ENCODE measurements at places on chromosomes 16 and 17.

DNA sequence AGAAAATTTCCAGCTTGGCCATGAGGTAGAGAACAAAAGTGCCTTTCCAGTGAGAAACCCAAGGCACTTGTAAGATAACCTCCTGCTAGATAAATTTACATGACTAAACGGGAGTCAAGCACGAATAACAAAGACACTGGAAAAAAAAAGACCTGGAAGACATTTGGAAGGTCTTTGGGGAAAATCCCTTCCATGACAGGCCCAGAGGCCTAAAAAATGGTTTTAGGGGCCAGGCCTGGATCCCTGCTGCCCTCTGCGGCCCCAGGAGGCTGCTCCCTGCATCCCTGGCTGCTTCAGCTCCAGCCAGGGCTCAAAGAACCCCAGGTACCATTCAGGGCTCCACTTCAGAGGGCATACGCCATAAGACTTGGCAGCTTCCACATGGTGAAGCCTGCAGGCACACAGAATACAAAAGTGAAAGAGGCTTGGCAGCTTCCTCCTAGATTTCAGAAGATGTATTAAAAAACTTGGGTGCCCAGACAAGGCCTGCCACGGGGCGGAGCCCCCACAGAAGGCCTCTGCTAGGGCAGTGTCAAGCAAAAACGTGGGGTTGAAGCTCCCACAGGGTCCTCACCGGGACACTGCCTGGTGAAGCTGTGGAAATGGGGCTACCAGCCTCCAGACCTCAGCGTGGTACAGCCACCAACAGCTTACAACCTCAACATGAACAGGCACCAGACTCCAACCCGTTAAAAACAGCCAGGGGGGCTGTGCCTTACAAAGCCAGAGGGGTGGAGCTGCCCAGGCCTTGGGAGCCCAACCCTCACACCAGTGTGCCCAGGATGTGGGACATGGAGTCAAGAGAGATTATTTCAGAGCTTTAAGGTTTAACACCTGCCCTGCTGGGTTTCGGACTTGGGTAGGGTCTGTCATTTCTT, 77.1 kb downstream of the SDK2 start:
- DNase-seq = no peak

DNA sequence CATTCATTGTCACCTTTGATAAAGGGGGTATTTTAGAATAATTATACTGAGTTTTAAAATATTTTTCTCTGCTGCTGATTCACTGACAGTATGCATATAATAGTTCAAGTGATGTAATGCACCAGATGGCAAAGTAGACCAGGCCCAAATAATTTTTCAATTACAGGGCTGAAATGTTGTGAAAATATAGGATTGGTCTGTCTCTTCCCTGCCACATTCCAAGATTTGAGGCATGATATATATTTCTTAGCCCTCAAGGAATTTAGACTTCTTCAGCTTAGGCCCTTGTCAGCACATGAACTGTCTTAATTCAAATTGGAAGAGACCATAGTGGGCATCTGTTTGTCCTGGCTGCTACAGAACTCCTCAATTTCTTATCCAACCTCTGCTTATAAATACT, 39.2 kb upstream of the SLC12A3 start:
- no peak for DNase-seq

GRCh38 chr16:11242658-11243057, 13.3 kb downstream of the SOCS1 start:
- no peak for DNase-seq

GRCh38 chr17:19753661-19754463, 5.8 kb upstream of the ALDH3A1 start:
- DNase-seq = no peak

DNA sequence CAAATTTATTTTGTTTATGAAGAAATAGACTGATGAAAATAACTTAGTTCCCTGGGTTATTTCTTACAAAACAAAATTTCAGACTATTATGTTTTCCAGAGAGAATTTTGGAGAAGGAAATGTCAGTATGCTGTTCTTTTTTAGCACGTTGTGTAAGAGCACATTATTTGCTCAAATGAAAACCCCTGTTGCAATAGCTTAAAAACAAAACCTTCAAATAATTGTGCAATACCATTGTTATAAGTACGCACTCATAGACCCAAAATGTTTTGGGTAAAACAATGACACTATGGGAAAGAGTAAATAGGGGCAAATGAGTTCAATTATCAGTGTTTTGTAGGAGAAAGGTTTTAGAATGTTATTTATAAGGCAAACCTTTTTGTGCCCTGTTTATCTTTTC, 18.2 kb downstream of the VMP1 start:
- no peak for DNase-seq

GRCh38 chr17:79979816-79980215, 55.9 kb downstream of the TBC1D16 start:
- DNase-seq = no peak

DNA sequence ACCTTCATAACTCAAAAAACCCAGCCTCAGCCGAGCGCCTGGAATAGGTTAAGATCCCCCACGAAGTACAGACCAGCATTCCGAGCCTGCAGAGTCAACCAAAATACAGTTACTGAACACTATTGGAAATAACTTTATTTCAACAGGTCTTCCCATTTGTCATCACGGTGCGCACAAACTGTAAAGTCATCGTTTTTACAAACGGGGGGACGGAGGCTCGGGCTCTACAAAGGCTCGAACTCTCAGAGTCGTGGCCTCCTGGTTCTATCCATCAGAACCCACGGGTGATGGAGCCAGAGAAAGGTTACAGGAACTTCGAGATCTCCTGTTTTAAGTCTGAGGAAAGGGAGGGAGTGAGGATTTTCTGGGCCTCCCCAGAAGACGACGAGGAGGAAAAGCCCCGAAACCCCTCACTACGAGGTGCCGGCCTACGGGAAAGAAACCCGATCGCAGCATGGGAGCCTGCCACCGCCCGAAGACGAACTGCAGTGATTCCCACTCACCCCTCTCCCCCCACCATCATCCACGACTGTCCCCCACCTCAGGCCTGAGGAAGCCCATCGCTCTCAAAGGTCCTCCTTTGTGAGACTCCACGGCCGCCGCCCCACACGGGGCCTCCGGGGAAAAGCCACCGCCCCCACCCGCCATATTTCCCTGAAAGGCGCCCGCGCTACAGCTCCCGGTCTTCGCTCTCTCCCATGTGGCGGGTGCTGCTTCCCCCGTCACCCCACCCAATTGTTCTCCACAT, 917 bp downstream of the YWHAE start:
- DNase-seq = no peak

DNA sequence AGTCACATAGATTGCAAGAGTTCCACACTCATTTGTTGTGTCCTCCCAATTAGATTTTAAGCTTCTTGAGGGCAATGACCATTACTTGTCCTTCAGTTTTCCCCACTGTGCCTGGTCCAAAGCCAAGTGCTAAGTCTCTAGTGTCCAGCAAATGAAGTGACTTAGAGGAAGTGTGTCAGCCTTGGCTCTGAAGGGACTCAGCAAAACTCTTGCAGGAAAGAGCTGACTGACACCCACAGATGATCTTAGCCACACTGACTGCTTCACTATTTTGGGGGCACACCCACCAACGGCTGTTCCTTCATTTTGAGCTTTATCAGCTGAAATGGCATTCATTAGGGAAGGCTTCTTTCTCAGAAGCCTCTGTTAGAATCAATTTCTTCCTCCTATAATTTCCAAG, 358.1 kb downstream of the UTP18 start:
- no peak for DNase-seq

DNA sequence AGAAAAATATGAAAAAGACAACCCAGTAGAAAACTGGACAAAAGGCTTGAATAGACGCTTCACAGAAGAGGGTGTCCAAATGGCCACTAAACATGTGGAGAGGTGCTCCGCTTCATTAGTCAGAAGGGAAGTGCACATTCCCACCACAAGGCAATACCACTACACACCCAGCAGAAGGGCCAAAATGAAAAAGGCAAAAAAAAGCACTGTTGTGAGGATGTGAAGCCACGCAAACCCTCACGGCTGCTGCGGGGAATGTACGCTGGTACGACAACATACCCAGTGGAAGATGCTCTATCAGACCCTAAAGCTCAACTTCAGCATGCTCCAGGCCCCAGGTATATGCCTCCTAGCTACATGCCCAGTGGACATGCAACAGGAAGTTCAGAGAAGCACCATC, 17.0 kb downstream of the PIK3R5 start:
- no peak for DNase-seq

DNA sequence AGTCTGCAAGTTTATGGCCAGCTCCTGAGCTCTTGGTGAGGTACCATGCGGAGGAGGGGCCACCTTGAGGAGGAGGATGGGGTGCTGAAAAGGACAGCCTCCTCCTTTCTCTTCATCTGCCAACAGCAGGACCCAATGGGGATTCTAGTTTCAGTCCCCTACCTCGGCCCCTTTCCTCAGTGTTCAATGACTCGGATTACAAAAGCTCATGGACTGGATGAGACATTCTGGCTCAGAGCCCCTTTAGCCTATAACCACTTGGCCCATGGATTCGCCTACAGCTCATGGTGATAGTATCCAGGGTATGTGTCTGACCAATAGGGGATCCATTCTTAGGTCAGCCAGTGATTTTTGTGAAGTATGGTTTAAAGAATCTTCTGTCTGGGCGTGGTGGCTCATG, 8.5 kb upstream of the PIK3R6 start:
- DNase-seq = no peak

GRCh38 chr17:48679385-48680096, 42.8 kb downstream of the PRAC1 start:
- DNase-seq = no peak

DNA sequence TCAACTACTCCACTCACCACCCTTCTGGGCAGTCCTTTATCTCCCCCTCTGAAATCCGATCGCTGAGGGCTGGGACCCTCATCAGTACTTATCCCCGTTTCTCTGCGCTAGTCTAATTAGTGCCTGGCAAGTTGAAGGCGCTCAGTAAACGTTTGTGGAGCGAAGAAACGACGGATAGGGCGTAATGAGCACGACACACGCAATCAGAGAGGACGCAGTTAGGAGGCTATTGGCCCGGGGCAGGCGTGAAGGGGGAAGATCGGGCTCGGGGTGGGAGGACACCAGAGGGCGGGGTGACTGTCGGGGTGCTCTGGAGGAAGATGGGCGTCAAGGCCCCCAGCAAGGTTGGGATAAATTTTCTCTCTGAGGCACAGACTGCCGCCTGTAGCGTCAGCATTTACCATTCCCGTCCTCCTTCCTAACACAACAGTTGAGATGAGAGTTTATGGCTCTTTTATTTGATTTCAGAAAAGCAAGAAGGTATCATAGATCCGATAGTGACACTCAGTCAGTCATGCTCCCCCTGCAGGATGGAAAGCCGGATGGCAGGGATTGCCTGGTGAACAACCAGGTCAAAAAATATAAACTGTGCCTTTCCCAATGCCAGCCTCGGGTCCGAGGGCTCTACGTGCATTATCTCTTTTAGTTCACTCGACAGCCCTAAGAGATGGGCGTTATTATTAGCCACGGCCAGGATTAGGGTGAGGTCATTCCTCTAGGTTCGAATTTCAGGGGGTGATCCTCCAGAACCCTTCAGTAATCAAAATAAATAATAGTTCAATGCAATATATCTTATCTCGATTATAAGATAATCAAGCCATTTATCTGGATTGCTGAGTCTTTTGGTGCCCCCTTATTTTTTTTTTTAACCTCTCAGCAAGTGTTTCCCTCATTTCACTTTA, 9.5 kb upstream of the ARL4D start:
- peak; percentile 59 for DNase-seq

DNA sequence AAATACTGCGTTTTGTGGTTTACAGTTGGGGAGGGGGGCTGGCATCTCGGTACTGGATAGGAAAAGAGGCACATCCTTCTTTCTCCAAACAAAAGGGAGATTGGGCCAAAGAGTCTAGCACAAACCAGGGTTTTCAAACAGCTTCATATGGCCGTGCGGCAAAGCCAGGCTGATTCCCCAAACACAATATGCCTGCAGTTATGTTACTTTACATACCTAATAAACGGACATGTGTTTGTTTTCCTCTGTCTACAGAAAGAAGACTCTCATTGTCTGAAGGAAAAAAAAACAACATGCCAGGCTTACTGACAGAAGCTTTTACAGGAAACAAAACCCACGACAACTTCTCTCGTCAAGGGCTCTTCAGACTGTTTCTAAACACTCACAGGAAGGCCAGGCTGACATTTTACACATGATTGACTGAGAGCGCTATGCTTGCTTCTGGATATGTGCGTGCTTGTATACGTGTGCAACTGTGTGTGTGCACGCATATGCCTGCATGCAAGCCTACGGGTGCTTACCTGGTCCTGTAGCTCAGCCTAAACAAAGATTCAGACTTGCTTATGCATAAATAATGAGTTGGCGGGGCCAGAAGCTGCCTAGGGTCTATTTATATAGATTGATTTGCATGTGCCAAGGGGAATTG, 461.0 kb upstream of the C16orf82 start:
- no peak for DNase-seq

GRCh38 chr16:12600536-12601256, 203.0 kb downstream of the CPPED1 start:
- no peak for DNase-seq

DNA sequence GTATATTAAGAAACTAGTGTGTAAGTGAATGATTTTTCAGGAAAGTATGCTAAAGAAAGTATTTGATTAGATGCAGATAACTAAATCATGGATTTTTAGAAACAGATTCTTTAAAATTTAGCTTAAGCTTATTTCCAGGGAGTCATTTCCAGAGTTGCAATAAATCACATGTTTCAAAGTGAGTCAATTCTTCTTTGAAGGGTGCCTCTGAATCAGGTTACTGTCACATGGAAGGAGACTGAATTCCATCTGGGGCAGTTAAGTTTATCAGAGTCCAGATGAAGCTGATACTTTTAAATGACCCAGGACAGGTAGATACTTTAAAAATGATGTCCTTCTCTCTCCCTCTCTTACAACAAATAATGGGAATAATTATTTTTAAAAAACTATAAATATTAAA, 5.0 kb downstream of the MFSD11 start:
- no peak for DNase-seq

GRCh38 chr16:64745258-64745930, 376.5 kb downstream of the CDH11 start:
- no peak for DNase-seq

GRCh38 chr16:81551151-81551808, 106.7 kb downstream of the CMIP start:
- no peak for DNase-seq

- no peak for DNase-seq
Measured at GRCh38 chr16:23893986-23894385, 58.2 kb downstream of the PRKCB start.

DNA sequence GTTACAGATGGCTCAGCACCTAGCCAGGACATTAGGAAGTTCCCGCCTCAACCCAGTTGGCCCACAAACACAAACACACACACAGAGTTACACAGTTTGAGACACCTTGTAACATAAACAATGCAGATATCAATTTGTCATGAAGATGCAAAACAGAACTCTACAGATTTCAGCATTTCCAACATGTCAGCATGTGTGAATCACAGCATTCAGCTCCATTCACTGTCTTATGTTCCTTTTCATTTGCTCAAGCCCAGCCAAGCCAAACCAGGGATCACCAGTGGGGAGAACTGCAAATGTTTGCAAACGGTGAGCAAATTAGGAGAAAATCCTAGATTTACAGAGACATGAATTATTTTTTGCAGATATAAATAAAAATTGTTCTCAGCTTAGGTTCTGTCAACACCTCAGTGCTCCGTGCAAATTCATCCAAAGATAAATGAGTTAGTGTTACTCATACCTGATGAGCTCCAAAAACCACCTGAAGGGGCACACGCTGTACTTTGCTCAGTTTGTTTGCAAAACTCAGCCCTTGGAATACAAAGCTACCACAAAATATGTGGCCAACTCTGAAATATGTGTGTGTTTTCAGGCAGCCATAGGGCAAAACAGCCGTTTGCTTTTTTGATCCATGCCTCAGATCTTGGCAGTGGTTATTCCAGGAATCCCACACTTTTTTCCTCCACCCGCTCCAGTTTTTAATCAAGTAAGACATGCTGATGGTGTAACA, 16.3 kb upstream of the COX10 start:
- DNase-seq = no peak

- DNase-seq = no peak
Measured at GRCh38 chr17:61479493-61480413, 27.5 kb downstream of the TBX4 start.
